ENCODE measurements at places on chromosomes 1 and 21.

- DNase-seq: no peak
These were observed 8.3 kb downstream of the CFHR2 start for GRCh38 chr1:196951711-196952394.

DNA sequence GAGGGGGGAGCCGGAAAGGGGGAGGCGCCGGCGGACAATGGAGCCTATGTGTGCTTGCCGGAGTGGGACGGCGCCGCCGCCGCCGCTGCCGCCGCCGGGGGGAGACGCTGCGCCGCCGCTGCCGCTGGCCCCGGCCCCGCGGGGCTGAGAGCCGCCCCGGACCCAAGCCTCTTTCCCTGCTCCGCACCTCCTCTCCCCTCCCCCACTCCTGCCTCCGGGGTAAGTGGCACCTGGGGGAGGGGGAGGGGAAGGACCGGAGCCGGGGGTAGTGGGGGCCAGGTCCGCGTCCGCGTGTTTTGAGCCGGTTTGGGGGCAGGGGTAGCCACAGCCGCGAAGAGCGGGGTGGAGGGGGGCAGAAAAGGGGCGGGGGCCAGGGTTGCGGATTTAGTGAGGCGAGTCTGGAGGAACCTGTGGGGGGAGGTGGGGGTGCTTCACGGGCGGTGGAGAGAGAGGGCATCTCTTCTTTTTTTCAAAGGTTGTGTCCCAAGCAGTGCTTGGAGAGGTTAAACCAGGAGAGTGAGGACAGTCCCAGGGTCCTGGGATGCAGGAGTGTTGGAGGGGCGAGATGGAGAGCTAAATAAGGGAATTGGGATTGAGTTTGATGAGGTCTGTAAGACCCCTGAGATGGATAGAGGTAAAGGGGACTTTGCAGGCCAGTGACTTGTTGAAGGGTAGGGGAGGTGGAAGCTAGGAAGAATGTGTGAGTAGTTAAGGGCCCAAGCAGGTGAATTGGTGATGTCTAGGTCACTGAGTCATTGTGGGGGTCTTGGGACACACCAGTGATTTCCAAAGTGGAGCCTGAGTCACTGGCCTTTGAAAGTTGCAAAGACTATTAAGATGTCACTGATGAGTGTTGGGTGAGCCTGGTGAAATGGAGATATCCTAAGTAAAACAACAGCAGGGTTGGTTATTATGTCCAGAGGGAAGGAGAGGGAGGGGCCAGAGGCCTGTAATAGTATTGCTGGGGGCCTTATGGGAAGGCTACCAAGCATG is 59.1 kb downstream of the BCL9 start:
- peak; percentile 87 for DNase-seq

DNA sequence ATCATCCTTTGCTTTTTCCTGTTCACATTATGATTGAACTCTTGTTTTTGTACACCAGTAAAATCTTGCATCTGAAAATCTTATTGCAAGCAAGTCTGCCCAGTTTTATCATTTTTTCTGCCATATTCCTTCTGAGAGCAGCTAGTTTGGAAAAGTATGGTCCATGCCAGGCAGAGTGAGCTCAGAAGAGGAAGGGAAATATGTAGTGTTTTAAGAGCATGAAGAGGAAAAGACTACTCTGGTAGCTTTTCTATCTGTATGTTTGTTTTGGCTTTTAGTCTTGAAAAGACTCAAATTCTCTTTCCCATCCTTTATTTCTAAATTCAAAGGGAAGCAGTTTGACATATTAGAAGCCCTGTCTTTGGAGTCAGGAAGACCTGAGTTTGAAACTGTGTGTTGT is 125.8 kb downstream of the NFIA start:
- no peak for DNase-seq

DNA sequence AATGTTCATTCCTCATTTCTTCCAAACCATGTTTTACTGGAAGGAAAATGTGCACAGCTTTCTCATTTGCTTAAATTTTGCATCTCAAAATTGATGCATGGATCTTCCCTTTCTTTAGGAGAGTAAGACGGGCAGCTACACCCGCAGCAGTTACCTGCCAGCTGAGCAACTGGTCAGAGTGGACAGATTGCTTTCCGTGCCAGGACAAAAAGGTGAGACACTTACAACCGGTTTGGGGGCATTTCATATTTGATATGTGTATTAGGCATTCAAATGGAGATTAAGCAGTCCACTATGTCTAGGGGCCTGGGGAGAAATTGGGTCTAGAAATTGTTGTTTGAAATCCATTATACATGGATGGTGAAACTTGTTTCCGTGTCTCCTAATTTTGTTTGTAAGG is 12.9 kb downstream of the C8A start:
- no peak for DNase-seq

DNA sequence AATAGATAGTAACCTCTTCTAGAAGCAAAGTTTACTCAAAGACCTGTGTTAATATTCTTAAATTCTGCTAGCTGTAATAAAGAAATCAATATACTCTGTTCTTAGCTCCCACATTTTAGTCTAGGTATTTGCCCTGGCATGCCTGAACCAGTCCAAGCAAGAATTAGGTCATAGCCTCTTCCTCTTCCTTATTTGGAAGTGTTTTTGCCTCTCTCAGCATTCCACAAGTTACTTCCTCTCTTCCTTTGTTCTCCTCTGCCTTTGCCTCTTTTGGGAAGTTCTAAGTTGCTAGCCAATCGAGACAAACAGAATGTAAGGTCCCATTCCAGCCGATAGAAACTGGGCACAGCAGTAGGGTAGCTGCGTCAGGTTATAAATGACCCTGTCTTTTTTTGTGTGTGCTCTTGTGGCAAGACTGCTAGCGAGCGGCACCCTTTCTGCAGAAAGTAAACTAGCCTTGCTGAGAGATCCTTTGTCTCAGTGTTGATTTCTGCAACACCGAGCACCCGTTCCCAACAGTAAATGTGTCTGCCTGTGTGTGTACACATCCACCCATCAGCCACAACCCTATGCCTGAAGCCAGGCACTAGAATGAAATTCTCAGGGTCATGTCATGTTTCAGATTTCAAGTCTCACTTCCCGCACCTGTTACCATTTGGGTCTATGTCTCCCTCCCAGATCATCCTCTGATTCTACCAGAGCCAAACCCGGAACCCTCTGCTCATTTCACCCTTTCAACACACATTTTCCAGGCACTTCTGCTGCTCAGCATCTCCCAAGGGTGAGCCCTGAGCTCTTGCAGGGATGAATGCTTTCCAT is 37.5 kb downstream of the LRRC3 start:
- DNase-seq: no peak

DNA sequence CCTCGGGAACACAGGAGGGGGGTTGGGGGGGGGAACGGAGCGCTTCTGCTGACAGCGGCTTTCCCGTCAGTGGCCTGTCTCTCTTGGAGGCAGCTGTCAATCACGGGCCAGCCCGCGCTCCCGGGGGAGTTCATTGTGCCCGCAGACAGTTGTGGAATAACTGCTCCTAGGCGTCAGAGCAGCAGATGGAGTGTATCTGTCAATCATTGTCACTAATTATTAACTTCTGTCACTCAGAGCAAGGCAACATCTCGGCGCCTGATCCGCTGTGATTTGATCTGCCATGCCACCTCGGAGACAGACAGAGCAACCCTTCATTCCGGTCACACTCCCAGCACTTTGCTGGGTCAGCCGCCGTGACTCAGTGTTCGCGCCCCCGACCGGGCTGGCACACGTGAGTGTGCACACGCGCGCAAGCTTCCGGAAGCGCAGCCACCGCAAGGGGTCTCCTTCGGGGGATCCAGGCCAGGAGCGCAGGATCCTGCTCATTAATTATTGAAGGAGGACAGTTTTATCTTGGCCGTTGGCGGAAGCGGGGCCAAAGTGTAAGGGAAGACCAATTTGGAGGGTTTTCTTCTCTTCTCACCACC is 75.8 kb downstream of the RRAGC start:
- DNase-seq: no peak

GRCh38 chr1:203536575-203536974 is 42.6 kb downstream of the OPTC start:
- no peak for DNase-seq

- DNase-seq: no peak
These were observed 308.0 kb downstream of the RRAGC start for GRCh38 chr1:38551318-38552307.

DNA sequence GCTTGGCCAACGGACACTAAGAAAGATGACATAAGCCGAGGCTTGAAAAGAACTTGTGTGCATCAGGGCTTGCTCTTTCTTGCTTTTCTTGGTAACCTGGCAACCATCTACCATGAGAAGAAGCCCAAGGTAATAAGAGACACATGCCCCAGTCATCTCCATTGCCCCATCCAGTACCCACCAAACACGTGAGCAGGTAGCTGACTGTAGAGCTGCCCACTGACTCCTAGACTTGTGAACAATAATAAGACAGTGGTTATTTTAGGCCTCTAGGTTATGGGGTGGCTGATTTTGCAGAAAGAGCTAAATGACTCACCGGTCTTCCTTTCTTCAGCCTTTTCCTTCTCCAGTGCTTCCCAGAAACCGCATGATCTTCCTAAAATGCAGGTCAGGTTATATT is 105.0 kb upstream of the JUN start:
- DNase-seq: no peak

DNA sequence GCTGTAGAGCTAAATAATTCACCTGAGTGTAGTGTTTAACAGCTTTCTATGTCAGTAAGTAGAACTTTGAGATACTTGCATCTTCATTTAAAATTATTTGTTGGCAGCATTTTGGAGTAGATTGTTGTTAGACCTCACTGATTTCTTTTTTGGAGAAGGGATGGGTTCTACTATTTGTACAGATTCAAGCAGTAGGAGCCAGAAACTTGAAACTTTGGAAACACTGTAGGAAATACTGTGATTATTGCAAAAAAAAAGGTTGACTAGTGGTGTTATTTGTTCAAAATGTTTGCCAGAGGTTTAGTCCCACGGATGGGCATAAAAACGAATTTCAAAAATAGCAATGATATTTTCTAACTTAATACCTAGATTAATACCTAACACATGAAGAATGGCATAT is 102.7 kb downstream of the ATF6 start:
- DNase-seq: no peak

- no peak for DNase-seq
These were observed 143.5 kb downstream of the C1orf94 start for GRCh38 chr1:34320053-34320669.

- DNase-seq: no peak
These were observed 7.0 kb downstream of the PAFAH2 start for GRCh38 chr1:25990702-25991395.

DNA sequence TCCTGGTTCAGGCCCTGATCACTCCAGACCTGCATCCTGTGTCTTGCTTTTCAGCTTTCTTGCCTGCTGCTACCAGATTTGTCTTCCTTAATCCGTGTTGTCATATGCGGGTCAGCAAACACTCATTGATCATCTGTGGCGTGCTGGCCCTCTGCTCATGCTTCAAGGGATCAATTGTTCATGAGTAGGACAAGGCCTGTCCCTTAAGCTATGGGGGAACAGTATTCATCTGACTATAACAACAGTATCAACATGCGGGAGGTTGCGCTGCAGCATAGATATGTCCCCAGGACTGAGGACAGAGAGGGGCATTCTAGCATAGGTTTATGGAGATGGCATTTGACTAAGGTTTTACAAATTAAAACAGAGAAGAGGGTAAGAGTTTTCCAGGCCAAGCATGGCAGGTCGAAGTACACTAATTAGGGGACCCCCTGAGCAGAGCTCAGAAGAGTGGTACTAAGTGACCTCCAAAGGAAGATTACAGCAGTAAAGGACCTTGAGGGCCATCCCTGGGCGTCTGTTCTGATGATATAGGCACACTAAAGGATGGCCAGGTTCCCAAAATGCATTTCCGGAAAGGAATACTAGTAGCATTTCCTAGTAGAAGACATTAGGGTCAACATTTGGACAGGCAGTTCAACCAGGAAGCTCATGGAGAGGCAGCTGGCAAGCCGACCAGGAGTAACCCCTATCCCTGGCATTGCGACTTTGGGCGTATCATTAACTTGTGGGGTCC is 811 bp upstream of the ZNF672 start:
- no peak for DNase-seq

DNA sequence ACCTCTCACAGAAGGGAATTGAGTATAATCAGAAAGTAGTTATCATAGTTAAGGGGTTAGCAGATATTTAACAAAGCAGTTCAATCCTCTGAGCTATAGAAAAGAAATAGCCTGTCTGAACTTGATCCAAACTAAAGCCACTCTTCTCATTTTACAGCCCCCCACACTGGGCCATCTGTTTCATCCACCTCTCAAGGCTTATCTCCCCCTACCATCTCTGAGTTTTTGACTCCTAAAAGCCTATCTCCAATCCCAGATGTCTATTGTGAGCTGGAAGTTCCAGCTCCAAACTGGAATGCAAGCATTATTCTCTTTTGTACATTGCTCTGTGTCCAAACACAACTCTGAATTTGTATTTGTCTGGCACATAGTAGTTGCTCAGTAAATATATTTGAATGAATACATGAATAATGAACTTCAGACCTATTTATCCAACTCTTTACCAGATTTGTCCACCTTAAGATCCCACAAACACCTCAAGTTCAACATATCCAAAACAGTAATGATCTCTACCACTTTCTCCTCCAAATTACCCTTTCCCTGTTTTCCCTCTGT is 98.1 kb downstream of the PLPP3 start:
- no peak for DNase-seq

DNA sequence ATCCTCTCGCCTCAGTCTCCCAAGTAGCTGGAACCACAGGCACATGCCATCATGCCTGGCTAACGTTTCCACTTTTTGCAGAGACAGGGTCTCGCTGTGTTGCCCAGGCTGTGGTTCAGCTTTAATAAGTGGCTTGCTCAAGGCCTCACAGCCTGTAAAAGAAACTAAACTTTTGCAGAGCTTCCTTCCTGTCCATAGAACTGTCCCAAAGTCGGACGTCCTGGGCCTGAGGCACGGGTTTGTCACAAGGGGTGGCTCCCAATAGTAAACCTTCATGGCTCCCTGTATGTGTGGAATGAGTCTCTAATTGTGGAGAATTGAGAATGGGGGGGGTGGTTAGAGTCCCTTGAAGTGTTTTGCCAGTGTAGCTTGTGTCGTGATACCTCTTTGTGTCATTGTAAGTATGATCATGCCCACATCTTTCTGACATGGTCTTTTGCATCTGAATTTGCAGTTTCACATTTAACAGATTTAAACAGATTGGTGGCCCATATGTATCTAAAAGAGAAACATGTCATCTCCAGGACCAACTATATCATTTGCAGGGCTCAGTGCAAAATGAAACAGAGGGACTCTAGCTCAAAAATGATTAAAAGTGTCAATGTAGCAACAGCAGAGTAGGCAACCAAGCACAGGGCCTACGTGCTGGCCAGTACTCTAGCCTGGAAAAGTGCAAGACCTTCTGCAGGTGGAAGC is 332.1 kb downstream of the KIF26B start:
- no peak for DNase-seq

- no peak for DNase-seq
These were observed 225.3 kb downstream of the TGFB2 start for GRCh38 chr1:218570456-218570855.

DNA sequence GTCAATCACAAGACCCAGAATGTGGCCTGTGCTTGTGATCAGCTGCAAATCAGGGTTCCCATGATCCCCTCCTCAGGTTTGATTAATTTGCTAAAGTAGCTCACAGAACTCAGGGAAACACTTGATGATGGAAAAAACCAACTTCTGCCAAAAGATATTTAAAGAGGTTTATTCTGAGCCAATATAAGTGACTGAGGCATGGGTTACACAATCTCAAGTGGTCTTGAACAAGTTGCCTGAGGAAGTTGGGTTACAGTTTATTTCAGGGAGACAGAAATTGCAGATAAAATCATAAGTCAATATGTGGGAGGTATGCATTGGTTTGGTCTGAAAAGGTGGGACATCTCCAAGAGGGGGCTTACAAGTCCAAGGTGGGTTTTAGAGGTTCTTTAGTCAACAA is 243.1 kb downstream of the S1PR1 start:
- no peak for DNase-seq

- DNase-seq: no peak
These were observed 266.0 kb downstream of the PTPRU start for GRCh38 chr1:29502225-29502910.

- DNase-seq: peak; percentile 91
These were observed at the start of gene C1orf53 for GRCh38 chr1:197902454-197903195. Gene C1orf53, plus strand, starts transcription at chr1:197902630. Its CDS starts 20 bp downstream, at chr1:197902650.
